ENCODE measurements at places on chromosomes 11 and 22.

- no peak for DNase-seq
- H3K27ac ChIP-seq: no peak overlapping the region
- H3K4me3 ChIP-seq: no peak overlapping the region
- no peaks in the 10 kb centered on the region for H3K36me3 ChIP-seq
- peaks cover 5% of the 10 kb centered on the region for H3K4me1 ChIP-seq
These were observed 105.0 kb downstream of the TRIM29 start for GRCh38 chr11:120032766-120033390.

DNA sequence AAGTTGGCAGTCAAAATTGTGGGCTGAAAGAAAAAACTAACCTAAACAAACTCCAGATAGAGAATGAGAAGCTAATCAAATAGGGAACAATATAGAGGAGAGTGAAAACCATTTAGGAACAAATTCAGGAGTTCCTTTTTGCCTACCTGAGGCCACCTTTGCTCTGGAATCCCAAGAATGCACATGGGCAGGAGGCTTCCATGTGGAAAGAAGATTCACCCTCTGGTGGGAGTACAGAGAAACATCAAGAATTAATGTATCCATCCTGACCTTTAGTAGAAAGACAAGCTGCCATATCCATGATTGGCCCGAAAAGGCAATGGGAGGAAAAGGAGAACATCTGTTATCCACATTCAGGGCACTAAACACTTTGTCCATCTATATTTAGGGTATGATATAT, 35.0 kb upstream of the MRGPRX1 start:
- no peak overlapping the region for H3K4me3 ChIP-seq
- peaks cover 20% of the 10 kb centered on the region for H3K27me3 ChIP-seq
- H3K4me1 ChIP-seq: peaks cover 3% of the 10 kb centered on the region
- DNase-seq: no peak
- no peaks in the 10 kb centered on the region for H3K36me3 ChIP-seq

DNA sequence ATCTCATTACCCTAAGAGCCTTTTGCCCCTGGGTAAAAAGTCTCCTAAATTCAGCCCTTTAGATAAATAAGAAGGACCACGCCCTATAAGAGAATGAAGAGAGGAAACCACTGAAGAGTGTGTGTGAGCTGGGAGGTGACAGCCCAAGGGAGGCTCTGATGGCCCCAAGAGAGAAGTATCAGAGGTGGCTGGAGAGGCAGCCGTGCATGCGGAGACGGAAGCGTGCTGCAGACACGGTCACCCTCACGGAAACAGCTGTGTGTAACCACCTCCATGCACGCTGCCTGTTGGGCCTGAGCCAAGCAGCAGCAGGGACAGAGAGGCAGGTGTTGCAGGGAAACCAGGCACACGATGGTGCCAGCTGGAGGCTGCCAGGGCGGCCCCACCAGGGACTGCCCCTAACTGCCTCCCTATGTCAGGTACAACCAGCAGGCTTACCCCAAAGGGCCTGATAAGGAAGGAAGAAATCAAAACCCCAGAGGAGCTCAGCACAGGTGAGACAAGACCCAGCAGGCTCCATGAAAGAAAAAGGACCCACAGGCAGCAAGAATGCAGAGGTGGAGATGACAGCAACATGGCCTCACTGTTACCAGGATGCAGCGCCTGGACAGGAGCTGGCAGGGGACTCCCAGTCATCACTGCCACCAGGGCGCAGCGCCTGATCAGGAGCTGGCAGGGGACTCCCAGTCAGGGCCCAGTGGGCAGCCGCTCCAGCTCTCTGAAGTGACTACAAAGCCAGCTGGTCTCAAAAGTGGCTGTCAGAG, 7.8 kb downstream of the LARGE2 start:
- no peaks in the 10 kb centered on the region for H3K27me3 ChIP-seq
- DNase-seq: no peak
- H3K36me3 ChIP-seq: no peaks in the 10 kb centered on the region
- peak overlapping the region; percentile 89 for H3K4me3 ChIP-seq

- H3K4me1 ChIP-seq: peaks cover 6% of the 10 kb centered on the region
- no peak within 1 kb of the TSS for H3K27ac ChIP-seq
- peak; percentile 20 for DNase-seq
These were observed at the start of gene SCN4B for GRCh38 chr11:118152552-118153471. TSS of gene SCN4B (minus strand) at chr11:118152823. CDS start at chr11:118152673, 150 bp downstream.

DNA sequence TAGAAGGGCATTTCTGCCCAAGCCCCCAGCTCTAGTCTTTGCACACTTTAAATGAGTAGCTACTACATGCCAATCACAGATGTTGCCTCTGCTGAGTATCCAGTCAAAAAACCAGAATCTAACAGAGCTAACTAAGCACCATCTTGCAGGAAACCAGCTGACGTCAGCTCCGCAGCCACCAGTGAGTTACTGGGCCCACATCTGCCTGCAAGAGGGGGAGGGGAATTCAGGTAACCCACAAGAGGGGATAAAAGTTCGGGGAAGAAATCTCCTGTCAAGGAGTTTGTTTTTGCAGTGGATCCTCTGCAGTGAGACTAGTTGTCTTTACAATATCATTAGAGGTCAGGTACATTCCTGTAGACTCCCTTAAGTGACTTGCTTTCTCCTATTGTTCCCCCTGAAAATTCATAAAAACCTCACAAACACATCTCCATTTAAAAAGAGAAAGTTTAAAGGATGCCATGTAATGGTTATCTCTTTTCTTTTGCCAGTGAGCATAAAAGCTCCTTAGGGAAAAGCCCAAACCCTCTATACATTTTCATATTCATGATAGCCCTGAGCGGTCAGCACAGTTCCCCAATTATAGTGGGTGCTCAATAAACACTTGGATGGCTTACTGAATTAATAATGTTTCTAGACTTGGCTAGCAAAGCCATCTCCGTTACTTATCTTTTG, 9.3 kb downstream of the CD44 start:
- H3K27me3 ChIP-seq: no peaks in the 10 kb centered on the region
- H3K27ac ChIP-seq: peak overlapping the region; percentile 99
- H3K4me1 ChIP-seq: peaks cover 87% of the 10 kb centered on the region
- DNase-seq: peak; percentile 24
- peak overlapping the region; percentile 55 for H3K4me3 ChIP-seq
- H3K36me3 ChIP-seq: peaks cover 22% of the 10 kb centered on the region

DNA sequence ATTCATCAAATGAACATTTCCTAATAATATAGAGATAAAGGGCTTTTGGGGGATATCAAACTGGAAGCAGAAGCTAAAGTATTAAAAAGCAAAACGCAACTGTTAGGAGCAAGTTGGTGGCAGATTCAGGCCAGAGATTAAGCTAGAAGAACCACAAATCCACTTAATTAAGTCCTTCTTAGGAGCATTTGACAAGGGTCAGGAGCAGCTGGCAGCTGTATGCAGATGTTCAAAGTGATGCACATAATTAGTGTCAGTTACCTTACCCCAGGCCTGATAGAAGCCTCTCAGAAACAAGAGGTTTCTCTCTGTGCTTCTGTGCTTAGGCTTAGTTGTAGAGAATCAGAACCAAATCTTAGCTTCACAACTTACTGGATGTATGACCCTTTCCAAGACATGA, 546.5 kb upstream of the ANO5 start:
- no peak for DNase-seq
- no peaks in the 10 kb centered on the region for H3K27me3 ChIP-seq
- no peaks in the 10 kb centered on the region for H3K36me3 ChIP-seq
- H3K4me3 ChIP-seq: no peak overlapping the region

GRCh38 chr11:110311783-110312579, 15.6 kb upstream of the RDX start:
- H3K4me3 ChIP-seq: no peak overlapping the region
- no peak overlapping the region for H3K27ac ChIP-seq
- H3K36me3 ChIP-seq: peaks cover 2% of the 10 kb centered on the region
- H3K27me3 ChIP-seq: peaks cover 6% of the 10 kb centered on the region
- no peak for DNase-seq

DNA sequence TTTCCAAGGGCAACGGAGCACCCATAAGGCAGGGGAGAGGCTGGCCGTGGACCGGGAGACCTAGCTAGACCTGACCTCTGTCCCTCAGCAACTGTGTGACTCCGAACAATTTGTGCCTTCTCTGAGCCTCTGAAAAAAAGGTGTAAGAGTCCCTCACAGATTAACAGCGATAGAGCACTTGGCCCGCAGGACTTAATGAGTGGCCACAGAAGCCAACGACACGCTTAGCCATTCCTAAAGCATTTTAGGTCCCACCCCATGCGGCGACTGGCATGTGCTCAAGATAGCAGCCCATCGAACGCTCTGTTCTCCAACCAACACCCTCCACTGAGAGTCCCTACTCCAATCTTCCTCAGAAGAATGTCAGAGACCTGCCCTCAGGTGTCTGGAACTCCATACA, 1.5 kb downstream of the SULT4A1 start:
- H3K4me3 ChIP-seq: no peak overlapping the region
- no peak for DNase-seq
- peaks cover 64% of the 10 kb centered on the region for H3K27me3 ChIP-seq
- H3K36me3 ChIP-seq: no peaks in the 10 kb centered on the region

- no peaks in the 10 kb centered on the region for H3K4me1 ChIP-seq
- no peak overlapping the region for H3K4me3 ChIP-seq
- no peaks in the 10 kb centered on the region for H3K36me3 ChIP-seq
- DNase-seq: no peak
- H3K27ac ChIP-seq: no peak overlapping the region
These were observed 143.4 kb upstream of the ANO3 start for GRCh38 chr11:26188554-26188953.

GRCh38 chr11:83881428-83881827, 595.3 kb upstream of the CCDC90B start:
- no peaks in the 10 kb centered on the region for H3K4me1 ChIP-seq
- no peaks in the 10 kb centered on the region for H3K36me3 ChIP-seq
- H3K27ac ChIP-seq: no peak overlapping the region
- no peaks in the 10 kb centered on the region for H3K27me3 ChIP-seq
- H3K4me3 ChIP-seq: no peak overlapping the region
- no peak for DNase-seq

DNA sequence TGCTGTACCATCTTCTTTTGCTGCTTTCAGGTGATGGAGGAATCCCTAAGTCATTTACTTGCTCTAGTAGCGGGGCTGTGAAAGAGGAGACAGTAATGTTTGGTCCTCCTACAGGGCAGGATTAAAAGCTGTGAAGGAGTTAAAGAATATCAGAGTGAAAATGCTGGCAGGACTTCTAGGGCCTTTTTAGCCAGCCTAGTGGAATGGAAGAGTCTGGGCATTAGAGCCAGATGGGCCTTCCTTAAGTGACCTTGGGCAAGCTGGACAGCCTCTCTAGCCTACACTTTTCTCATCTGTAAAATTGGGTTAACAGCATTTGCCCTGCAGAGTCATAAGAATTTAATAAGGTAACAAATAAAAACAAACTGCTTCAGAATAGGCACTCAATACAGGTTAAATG, 114.7 kb downstream of the RBFOX2 start:
- no peak for DNase-seq
- no peak overlapping the region for H3K27ac ChIP-seq
- H3K4me3 ChIP-seq: no peak overlapping the region
- H3K36me3 ChIP-seq: no peaks in the 10 kb centered on the region
- peaks cover 29% of the 10 kb centered on the region for H3K27me3 ChIP-seq
- H3K4me1 ChIP-seq: peaks cover 5% of the 10 kb centered on the region

DNA sequence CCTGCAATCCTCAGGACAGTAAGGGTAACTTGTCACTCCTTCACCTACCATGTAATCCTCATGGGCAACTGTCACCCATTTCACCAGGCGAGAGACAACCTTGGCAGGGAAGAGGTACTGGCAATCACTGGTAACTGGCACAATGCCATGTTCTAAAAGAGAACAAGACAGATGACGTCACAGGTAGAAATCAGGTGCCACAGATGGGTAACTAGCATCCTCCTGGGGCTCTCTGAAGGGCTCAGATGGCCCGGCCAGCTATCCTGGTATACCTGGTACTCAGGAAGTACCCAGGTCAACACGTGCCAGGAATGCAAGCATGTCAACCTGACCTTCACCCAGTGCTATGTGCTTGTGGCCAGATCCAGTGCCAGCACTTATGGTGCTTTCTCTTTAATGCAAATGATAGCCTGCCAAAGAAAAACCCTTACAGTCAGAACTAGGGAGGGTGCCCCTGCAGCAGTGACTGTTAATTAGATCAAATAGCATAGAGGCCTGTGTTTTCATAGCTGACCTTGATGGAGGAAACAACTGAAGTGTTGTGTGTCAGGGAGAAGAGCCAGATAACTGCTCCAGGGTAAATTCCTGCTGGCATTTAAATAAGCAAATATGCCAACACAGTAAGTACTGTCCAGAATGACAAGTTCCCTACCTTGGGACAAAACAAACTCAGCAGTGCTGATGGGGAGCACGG, 36.2 kb downstream of the THOC5 start:
- no peak for DNase-seq
- no peak overlapping the region for H3K27ac ChIP-seq
- peaks cover 8% of the 10 kb centered on the region for H3K36me3 ChIP-seq
- H3K4me3 ChIP-seq: no peak overlapping the region
- no peaks in the 10 kb centered on the region for H3K4me1 ChIP-seq

- H3K27me3 ChIP-seq: peaks cover 55% of the 10 kb centered on the region
- no peak for DNase-seq
- no peaks in the 10 kb centered on the region for H3K4me1 ChIP-seq
- H3K4me3 ChIP-seq: no peak overlapping the region
- H3K27ac ChIP-seq: no peak overlapping the region
These were observed 126.7 kb downstream of the CTTN start for GRCh38 chr11:70525006-70525405.

GRCh38 chr11:44833877-44834452, 107.2 kb downstream of the TSPAN18 start:
- H3K4me3 ChIP-seq: no peak overlapping the region
- H3K27ac ChIP-seq: no peak overlapping the region
- H3K4me1 ChIP-seq: peaks cover 41% of the 10 kb centered on the region
- H3K27me3 ChIP-seq: no peaks in the 10 kb centered on the region
- DNase-seq: no peak

GRCh38 chr22:40684728-40685127, 5.4 kb downstream of the MCHR1 start:
- no peak for DNase-seq
- peaks cover 15% of the 10 kb centered on the region for H3K27me3 ChIP-seq
- peak overlapping the region; percentile 87 for H3K4me3 ChIP-seq
- H3K36me3 ChIP-seq: no peaks in the 10 kb centered on the region

DNA sequence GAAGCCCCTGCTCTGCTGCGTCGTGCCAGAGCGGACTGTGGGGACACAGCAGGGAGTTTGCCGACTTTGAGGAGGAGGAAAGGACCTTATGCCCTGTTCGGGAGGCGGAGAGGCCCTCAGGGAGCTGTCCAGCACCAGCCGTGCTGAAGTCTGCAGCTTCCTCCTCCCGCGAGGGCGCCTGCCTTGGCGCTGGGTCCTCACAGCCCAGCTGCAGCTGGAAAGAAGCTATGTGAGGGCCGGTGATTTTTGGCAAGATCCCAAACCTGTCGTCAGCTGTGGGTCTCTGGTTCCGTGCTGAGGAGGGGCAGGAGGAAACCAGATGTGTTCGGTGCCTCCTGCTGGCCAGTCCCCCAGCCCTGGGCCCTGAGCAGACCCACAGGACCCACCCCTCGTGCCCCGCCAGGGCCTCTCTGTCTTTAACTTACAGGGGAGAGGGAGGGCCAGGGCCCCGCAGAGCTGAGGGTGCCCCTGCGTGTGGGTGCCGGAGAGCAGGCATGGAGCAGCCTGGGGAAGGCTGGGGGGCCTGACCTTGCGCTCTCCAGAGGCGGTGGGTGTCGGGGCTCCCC, 12.0 kb downstream of the BRSK2 start:
- peak; percentile 47 for DNase-seq
- H3K4me1 ChIP-seq: no peaks in the 10 kb centered on the region
- H3K27me3 ChIP-seq: peaks cover 9% of the 10 kb centered on the region
- H3K27ac ChIP-seq: no peak overlapping the region
- no peaks in the 10 kb centered on the region for H3K36me3 ChIP-seq
